Activated CD4-positive, alpha-beta T cell treated with anti-CD3 and anti-CD28 coated beads, Interleukin-2, Interleukin-4, amounts not matched to agents 100 ng/mL and 50 ng/mL, durations not matched to agents 16 hours and 8 hours (primary cell): ENCODE measurements at places on chromosomes 1 and 21.

- no peak for DNase-seq
Observed at GRCh38 chr1:244445320-244446181, 6.2 kb downstream of the ADSS2 start.

GRCh38 chr1:106646816-106647215, 409.7 kb upstream of the PRMT6 start:
- no peak for DNase-seq

DNA sequence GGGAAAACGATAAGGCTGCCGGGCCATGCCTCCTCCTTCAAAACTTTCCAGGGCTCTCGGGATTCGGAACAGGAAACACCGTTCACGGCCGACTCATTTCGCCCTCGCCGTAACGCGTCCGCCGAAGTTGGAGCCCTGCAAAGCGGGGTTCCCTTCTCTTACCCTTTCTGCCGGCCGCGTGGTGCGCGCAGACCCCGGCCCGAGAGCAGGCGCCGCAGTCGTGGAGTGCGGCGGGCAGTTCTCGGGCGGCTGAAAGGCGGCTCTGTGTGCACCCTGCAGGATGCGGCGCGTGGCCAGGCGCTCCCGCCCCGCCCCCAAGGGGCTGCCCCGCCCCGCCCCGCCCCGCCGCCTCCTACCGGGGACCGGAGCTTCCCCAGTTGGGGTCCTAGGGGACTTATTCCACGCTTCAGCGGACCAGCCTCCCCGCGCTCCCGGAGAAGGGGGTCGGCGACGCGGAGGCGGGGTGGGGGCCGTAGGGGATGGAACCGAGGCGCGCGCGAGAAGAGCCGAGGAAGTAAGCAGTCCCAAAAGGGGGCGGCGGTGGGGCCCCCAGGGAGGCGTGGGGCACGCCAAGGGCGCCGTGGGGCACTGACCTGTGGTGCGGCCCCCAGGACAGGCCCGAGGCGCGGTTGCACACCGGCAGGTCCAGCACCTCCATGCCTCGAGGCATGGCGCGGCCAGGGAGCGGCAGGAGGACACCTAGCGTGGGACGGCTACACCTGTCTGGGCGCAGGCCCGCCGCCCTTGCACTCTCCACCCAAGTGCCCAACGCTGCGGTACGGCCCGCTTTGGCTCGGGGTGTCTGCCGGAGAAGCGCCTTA, at the start of gene MCOLN2:
Gene MCOLN2, minus strand, starts transcription at position 268 of the 821 bp plus-strand sequence. Its CDS starts 241 bp downstream, at position 27.
- peak; percentile 56 for DNase-seq

- no peak for DNase-seq
Observed at GRCh38 chr21:16588433-16588860, 858.7 kb downstream of the USP25 start.

DNA sequence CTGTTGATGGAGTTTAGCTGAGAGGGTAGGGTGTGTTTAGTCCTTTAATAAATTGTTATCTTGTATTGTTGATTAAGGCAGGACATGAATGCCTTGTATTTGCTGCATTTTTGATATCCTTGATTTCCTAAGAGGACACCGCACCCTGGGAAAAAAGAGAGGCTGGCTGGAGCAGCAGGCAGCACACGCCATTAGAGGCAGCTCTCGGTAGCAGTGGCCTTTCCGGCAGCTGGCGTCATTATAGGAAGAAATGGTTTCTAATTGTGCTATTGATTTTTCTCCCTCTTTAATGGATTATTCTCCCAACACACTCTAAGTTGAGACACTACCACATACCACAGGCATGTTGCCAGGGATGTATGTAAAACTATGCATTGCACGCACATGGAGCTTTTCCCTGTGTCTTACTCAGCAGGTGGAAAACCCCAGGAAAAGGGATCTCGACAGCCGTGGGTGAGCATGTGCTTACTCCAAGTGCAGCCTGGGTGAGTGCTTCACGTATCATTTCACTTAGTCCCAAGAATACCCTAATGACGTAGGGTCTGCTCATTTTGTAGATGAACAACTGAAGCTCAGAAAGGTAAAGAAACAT, 440.4 kb upstream of the RUNX1 start:
- DNase-seq, result no peak

DNA sequence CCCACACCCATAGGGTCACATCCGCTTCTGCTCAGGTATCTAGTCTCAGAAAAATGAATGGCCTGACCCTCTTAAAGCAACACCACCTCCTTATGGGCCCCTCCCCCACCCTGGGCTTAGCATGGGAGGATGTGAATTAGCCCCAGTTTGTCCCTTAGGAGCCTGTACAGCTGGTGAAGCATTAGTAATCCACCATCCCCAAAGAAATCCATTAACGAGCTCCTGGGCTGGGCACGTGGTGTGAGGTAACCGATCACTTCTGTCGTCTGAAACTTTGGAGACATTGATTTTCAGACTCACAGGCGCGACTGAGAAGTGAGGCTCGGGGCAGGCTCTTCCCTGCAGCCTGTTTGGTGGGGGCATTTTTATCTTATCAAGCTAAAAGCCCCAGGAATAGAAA, 10.5 kb downstream of the RASSF5 start:
- no peak for DNase-seq

DNA sequence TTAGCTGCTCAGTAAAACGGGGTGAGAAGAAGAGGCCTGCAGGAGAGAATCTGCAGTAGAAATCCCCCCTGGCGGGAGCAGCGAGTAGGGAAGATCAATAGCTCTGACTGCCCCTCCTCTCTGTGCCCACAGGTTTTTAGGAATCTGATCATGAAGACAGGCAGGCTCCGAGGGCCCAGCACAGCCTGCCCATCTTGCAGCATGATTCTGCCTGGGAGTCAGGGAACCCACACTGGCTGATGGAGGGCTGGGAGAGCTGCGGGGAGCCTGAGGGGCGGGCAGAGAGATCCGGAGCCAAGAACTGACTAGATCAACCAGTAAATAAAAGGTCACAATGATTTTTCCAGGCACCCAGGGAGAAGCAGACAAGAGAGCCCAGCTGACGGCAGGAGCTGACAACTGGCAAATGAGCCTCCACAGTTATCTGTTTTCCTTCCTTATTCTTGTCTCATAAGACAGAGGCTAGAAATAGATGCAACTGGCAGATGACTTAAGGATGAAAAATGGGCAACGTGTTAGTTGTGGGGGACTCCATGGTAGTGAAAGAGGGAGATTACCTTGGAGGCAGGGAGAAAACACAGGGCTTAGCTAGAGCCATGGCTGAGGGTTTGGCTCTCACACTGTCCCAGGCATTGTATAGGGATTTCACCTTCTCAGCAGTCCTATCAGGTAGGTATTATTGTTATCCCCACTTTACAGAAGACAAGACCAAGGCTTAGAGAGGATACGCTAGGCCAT, 116.2 kb downstream of the PLXNA2 start:
- no peak for DNase-seq

GRCh38 chr1:50108497-50109059, at the start of gene ELAVL4:
Gene ELAVL4 (plus strand): TSS chr1:50108920. CDS start chr1:50109190, 270 bp downstream.
- no peak for DNase-seq
